ENCODE measurements at places on chromosomes 4 and X. TPM values are rescaled to one million over a fixed set of nuclear protein-coding genes. Genes with fewer than 3 reads are reported as not detected.

- no peak for DNase-seq
Observed at GRCh38 chrX:131607792-131608369, 64.0 kb downstream of the OR13H1 start.

DNA sequence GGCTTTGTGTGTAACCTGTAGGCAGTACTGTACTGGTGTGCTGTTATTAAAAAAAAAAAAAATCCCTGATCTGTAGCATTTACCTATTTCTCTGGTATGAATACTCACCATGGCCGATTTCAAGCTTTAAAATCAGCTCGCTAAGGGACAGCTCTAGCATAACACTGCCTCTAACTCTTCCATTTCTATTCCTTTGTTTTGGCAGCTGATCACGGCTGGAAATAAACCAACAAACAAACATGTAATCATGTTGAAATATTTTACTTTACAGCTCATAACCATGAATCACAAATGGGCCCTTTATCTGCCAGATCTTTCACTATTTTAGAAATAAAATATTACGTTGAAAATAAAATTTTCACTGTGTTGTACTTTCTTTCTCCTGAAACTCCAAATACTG, 60.5 kb upstream of the IL15 start:
- no peak for DNase-seq

DNA sequence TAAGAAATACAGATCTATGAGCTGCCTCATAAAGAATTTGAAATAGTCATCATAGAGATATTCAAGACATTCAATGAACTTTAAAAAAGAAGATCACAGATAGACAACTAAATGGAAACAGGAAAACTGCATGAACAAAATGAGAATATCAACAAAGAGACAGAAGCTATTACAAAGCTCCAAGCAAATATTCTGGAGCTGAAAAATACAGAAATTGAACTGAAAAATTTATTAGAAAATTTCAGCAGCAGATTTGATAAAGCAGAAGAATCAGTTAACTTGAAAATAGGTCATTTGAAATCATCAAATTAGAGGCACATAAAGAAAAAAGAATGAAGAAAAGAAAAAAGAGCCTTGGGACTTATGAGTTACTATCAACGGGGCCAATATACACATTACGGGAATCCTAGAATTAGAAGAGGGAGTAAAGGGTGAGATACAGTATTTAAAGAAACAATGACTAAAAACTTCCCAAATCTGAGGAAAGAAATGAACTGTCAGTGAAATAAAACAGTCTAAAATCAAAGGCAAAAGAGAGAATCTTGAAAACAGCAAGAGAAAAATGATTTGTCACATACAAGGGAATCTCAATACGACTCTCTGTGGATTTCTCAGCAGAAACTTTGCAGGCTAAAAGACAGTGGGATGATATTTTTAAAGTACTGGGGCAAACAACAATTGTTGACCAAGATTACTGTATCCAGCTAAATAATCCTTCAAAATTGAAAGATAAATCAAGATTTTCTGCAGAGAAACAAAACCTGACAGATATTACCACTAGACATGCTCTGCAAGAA, 641.6 kb downstream of the ANKRD50 start:
- no peak for DNase-seq

LEF1 gene
- 8.4 TPM for total RNA-seq

IL13RA1 gene
- total RNA-seq, result 13.9 TPM
